Activated CD4-positive, alpha-beta T cell treated with anti-CD3 and anti-CD28 coated beads for 4 hours (primary cell): ENCODE measurements at places on chromosomes 12 and 14.

- DNase-seq: peak; percentile 89
Observed at GRCh38 chr14:68788996-68789820, 3.7 kb downstream of the ZFP36L1 start.

GRCh38 chr12:47247418-47247817 is 167.7 kb upstream of the AMIGO2 start:
- DNase-seq: no peak

- no peak for DNase-seq
Observed at GRCh38 chr14:42980419-42980818, 1373.7 kb downstream of the LRFN5 start.

GRCh38 chr14:101394374-101394773 is 166.9 kb upstream of the DIO3 start:
- no peak for DNase-seq

DNA sequence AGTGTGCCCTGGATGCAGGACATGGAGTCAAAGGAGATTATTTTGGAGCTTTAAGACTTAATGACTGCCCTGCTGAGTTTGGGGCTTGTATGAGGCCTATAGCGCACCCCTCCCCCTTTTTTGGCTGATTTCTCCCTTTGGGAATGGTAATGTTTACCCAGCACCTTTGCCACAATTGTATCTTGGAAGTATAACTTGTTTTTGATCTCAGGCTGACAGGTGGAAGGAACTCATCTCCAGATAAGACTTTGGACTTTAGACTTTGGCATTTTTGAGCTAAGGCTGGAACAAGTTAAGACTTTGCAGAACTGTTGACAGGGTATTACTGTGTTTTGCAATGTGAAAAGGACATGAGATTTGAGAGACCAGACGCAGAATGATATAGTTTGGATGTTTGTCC is 110.5 kb downstream of the DERA start:
- no peak for DNase-seq

DNA sequence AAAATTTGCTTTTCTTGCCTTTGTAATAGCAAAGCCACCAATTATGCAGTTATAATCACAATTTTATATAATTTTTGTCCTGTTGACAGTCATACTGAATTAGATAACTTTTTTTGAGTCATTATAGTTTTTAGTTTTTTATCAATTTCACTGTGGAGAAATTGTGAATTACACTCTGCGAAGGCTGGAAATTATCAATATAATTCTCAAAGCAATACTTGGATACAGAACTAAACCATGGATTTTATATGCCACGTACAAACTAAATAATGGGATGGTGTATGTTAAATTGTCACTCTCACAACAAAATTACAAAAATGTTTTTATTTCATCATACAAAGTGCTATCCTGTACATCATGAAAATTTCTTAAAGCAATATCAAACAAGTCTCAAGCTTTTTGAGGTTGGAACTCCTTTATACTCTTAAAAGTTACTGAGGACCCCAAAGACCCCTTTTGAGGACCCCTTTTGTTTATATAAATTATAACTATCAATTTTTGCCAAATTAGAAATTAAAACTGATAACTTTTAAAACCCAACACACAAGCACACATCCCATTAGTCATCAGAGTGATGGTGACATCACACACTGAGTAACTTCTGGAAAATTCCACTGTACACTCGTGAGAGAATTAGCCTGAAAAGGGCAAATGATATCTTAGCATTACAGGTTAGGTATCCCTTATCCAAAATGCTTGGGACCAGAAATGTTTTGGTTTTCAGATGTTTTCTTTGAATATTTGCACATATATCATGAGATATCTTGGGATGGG is 19.8 kb upstream of the AQP2 start:
- no peak for DNase-seq

DNA sequence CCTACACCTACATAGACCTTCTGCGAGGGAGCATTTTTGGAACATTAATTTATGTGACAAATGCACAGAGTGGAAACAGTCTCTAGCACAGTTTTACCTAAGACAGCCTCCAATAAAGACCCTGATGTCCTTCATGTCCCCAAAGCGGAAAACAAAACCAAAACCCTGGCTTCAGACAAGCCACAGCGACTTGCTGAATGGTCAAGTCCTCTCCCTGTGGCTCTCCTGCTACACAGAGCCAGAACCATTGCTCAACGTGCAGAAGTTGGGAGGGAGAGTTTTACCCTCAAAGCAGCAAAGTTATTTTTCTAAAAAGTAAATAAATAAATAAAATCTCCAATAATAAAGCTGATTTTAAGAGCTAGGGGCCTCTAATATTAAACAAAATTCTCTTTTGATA is 135.0 kb upstream of the TMEM132C start:
- DNase-seq: no peak

- no peak for DNase-seq
Observed at GRCh38 chr14:83163016-83163415, 1629.4 kb upstream of the SEL1L start.
